Foreskin fibroblast (primary cell): ENCODE measurements at places on chromosomes 2 and 18.

GRCh38 chr18:21230436-21230835, 11.6 kb upstream of the GREB1L start:
- DNase-seq, result no peak

DNA sequence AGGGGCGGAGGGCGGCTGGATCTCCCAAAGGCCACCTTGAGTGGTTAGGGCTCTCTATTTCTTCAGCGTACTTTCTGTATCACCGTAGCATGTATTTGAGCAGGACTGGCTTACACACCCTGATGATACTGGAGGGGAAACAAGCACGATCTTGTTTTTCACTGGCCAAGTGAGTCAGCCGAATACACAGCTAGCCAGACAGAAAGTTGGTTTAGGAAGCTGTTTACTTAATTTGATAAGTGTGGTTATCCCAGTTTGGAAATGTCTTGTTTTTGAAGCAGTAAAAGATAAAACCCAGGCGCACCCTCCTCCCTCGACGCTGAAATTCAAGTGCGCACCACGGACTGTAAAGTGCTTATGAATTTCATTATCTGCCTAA, 582 bp downstream of the RIOK3 start:
- DNase-seq, result peak; percentile 18

DNA sequence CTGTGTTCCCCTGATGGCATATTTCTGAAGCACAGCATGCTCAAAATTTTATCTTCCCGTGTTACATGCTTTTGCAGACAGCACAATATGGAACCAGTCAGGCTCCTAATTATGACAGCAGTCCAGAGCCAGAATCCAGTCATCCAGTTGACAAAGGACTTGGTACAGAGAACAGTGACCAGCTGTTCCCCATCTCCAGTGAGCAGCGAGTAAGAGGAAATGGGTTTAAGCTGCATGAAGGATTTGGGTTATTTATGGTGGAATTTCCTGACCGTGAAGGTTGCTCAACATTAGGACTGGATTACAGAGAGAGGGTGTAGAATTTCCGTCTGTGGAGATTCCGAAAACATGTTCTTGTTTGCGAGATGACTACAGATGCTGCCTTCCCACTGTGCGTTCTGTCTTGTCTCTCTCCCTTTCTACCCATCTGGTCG, 24.4 kb downstream of the SGPP2 start:
- DNase-seq, result peak; percentile 86

DNA sequence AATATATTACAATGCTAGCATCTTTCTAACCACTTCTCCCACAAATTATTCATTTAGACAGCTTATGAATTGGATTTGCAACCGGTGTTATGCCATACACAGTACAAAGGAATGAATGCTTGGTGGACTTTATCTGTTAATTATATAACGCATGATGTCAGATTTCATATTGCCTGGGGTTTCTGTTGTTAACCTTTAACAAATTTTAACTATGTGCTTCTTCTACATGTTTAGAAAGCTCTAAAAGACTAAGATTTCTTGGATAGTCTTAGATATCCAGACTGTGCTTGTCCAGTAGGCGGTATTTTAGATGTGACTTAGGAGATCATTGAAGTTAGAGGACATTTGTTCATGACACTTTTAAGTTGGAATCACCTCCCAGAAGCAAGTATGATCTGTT, 976.3 kb downstream of the TMEM182 start:
- DNase-seq, result no peak
